Left lung (tissue), 14 donors: ENCODE measurements at places on chromosomes 12 and 14. TPM values are rescaled to one million over a fixed set of nuclear protein-coding genes. Genes with fewer than 3 reads are reported as not detected.

GRCh38 chr14:53850714-53851296 lies 105.8 kb downstream of the BMP4 start:
- DNase-seq, result no peak

SPATS2 gene
- total RNA-seq, result 14.6 TPM

PPM1H gene
- 9.6 TPM for total RNA-seq

RIN3 gene
- 25.7 TPM for total RNA-seq

DNA sequence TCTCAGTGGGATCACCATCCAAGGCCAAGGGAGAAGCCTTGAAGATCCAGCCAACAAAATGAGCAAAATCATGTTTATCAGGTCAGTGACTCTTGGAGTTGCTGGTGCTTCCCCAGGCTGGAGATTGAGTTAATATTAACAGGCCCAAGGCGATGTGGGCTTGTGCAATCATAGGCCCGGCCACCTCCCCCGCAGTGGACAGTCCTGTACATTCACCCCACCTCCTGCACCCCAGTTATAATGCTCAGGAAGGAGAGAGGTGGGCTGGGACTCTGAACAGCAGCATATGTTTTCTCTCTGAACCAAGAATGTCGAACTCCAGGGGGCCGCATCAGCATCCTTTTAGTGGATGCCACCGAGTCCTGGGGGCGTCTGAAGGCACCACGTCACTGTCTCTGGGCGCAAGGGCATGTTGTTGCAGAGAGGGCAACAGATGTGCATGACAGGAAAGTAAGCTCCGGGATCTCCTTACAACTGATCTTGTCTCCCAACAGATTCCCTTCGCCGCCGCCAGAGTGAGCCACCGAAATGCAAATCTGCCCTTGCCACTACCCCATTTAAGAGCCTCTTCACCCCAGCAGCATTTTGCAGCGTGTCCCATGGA lies 32.2 kb upstream of the SERPINA6 start:
- no peak for DNase-seq
